ENCODE measurements at places on chromosomes 3 and 15.
A peak's percentile ranks its signal among the peaks of the same experiment; 100 is the strongest.

DNA sequence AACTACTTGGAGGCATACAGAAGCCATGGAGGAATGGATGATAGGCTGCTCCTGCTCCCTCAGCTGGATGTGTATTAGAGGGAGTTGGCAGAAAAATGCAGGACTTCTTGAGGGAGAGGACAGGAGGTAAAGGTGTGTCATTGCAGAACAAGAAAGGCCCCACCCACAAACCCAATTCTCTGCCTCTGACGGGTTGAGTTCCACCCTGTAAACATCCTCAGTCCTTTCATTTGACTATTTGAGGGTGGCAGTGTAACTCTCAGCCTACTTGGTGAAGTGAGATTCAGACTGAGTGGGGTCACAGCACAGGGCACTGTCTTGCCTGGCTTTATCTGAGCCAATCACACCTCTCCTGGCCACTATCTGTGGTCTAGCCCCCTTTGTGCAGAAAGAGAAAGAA lies at the start of gene TPRG1:
TPRG1 (plus strand) TSS at position 265 of the 400 bp plus-strand sequence. CDS start 35,414 bp downstream, outside the sequence.
- DNase-seq = no peak

DNA sequence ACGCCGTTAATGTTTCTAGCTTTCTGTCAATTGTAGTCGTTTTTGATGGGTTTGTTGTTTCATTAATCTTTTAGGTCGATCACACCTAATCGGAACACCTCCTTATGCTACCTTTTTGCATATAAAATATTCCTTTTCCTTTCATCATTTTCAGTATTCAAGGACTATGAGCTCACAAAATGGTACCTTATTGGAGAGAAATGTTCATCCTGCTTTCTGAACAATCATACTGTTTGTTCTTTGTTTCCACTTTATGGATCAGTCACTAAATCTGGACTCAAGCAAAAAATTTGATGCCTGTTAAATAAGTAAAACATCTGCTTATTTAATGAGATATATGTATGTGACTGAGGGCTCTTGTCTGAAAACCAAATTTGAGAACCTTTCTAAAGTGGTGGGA lies 1.1 kb downstream of the KIF15 start:
- no peak for DNase-seq

- DNase-seq = no peak
Measured at GRCh38 chr3:15284121-15284889, 48.1 kb downstream of the SH3BP5 start.

DNA sequence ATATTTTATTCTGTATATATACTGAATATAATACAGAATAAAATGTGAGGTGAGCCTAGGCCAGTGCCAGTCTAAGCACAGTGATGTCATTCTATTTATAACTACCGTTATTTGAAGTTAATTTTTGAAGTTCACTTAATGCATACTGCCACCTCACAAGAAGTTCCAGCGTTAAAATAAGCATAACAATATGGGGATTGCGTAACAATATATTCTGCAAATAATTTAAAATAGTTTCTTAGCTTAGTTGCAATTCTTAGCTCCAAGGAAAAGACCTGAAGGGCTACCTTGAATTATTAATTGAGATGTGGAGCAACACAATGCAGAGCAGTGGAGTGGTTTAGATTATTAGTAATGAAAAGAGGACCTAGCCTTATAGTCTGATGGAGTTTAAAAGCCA lies 390.5 kb upstream of the ROBO1 start:
- DNase-seq = no peak

GRCh38 chr3:100047455-100048141 lies 66.7 kb downstream of the FILIP1L start:
- DNase-seq = no peak

DNA sequence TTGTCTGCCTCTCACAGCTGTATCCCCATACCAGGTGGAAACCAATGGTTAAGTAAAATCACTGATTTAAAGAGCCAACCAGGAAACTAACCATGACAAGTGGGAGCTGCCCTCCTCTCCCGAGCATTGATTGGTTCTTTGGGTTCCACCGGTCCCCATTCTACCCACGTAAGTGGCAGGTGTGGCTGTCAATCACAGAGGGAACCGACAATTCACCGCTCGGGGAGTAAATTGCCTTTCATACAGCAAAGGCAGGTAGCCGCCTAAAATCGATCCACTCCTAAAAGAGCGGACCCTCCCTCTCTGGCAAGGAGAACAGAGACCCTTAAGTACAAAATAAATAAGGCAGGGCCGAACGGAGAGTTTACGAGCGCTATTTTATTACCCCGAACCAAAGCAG lies 1.2 kb downstream of the ERC2 start:
- DNase-seq = peak; percentile 91

DNA sequence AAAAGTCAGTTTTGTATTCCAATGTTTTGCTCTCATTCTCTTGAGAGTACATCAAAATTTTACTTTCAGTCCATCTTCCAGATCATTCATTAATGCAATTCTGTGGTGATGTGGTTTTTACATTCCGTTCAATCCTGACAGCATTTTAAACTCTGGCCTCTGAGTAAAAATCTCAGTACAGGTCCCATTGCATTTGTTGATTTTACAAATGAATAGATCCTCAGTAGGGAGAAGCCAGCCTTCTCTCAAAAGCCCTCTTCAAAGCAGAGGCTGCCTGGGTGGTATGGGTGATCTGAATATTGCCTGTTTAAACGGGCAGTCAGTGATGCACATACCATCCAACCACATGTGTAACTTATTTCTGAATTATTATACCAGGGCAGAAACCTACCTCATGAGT lies 72.5 kb upstream of the TSC22D2 start:
- DNase-seq = no peak

All from NCI-H2227 treated with DMSO at 0.1 percent for 48 hours (cell line).